ENCODE measurements at places on chromosomes 4 and X.

- DNase-seq, result no peak
Observed at GRCh38 chrX:78661836-78662235, 2.7 kb upstream of the RTL3 start.

GRCh38 chr4:83320548-83320947, 14.1 kb downstream of the HPSE start:
- DNase-seq, result no peak

DNA sequence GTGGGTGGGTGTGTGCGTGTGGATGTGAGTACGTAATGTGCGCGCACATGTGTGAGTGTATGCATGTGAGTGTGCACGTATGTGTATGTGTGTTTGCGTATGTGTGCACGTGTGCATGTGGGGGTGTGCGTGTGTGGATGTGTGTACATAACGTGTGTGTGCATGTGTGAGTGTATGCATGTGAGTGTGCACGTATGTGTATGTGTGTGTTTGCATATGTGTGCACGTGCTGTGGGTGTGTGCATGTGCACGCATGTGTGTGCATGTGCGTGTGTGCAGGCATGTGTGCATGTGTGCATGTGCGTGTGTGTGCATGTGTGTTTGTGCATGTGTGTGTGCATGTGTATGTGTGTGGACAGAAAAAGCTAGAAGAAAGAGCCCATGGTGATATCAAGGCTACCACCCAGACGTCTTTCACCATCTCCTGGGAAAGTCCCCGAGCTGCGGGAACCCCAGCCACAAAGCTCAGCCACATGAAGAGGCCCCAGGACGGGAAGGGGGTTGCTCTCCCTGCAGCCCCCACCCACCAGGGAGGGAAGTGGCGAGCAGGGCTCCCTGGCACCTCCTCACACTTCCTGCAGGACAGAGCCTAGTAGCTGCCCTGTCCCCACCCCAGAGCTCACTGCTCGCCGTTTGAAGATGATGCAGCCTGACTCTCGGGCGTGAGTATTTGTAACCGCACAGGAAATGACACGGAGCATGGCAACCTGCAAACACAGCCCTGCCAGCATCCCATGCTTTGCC, 108.3 kb downstream of the DCTD start:
- no peak for DNase-seq

DNA sequence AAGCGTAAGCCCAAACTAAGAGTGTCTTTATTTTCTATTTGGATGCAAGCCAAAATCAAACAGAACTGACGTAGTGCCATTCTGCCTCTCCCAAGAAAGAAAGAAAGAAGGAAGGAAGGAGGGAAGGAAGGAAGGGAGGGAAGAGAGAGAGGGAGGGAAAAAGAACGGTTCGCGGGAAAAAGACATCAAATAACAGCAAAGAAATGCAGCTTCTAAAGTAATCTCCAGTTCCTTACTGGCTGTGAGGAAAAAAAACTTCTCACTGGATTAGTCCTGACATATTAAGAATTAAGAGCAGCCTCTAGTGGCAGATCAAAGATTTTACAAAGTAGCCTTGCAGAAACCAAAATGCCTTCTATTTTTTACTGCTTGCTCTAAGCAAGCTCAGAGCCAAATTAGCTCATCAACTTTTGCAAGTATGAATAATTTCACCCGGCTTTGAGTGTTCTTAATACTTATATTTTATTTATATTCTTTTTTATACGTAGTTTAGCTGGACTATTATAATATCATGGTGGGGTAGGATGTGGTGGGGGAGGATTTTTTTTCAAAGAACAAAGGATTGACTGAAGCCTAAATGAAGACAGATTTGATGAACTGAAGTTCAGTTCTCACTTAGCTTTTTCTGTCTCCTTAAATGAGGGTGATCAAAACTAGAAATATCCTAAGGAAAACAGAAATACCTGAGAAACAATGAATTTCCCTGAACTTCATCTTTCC, 36.6 kb downstream of the PITX2 start:
- DNase-seq, result no peak

- DNase-seq, result no peak
Observed at GRCh38 chrX:3435057-3435456, 88.6 kb upstream of the MXRA5 start.
